ENCODE measurements at places on chromosomes 1 and 21. TPM values are rescaled to one million over a fixed set of nuclear protein-coding genes. Genes with fewer than 3 reads are reported as not detected.

Gene IRF6
- 4.1 TPM for total RNA-seq

Gene LIPI
- total RNA-seq, result not detected

Gene FMN2
- total RNA-seq, result 0.83 TPM

DNA sequence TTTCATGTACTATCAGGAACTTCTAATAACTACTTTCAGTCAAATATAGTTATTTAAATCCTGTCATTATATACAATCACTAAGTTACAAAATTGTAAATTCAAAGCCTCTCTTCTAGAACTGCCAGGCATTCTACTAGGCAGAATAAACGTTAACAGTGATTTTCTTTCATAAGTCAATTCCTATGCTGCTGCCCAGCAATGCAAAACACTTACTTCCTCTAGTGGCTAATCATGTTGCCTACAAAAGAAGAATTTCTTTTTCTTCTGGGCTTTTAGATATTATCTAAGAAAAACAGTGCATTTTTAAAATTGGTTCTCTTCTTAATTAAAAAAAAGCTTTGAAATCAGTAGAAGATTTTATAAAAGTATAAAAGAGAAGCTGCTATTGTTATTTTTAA lies 509.8 kb upstream of the ADAMTS5 start:
- DNase-seq, result no peak

GRCh38 chr1:239418681-239419080 lies 32.3 kb downstream of the CHRM3 start:
- DNase-seq, result no peak

Gene C8B
- not detected for total RNA-seq

GRCh38 chr1:64328193-64328592 lies 124.8 kb downstream of the UBE2U start:
- DNase-seq, result no peak

GRCh38 chr1:154501423-154502065 lies 475 bp upstream of the TDRD10 start:
- peak; percentile 82 for DNase-seq

DNA sequence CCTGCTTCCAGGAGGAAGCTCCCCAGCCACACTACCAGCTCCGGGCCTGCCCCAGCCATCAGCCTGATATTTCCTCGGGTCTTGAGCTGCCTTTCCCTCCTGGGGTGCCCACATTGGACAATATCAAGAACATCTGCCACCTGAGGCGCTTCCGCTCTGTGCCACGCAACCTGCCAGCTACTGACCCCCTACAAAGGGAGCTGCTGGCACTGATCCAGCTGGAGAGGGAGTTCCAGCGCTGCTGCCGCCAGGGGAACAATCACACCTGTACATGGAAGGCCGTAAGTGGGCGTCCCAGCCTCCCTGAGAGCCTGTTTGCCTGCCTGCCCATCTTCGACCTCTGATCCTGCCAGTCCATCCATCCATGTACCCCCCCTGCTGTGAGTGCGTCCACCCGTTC lies 3.6 kb downstream of the ECM1 start:
- no peak for DNase-seq

DNA sequence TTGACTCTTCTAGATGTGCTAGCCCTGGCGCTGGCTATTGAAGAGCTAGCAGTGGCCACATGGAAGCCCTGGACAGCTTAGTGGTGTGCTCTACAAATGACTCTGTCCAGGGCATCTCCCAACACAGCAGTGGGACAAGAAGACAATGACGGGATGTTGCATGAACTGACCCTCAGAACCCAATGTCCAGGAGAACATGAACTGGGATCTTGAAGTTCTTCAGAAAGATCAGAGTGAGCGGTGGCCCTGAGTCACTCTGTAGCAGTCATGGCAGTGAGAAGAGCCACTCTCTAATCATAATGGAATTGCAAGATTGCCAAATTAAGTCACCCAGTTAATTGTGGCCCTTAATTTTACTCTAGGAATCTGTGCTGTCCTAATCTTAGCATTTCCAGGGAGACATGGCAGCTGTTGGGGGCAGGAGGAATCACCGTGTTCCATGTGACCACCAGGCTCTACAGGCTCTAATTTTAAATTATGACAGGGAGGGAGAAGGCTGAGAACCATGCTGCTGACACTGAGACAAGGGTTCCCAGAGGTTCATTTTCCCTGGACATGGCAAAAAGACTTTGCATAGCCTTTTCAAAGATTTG lies 10.2 kb upstream of the OBSCN start:
- DNase-seq, result no peak

- no peak for DNase-seq
These were observed 185.1 kb downstream of the FGGY start for GRCh38 chr1:59481881-59482505.

DNA sequence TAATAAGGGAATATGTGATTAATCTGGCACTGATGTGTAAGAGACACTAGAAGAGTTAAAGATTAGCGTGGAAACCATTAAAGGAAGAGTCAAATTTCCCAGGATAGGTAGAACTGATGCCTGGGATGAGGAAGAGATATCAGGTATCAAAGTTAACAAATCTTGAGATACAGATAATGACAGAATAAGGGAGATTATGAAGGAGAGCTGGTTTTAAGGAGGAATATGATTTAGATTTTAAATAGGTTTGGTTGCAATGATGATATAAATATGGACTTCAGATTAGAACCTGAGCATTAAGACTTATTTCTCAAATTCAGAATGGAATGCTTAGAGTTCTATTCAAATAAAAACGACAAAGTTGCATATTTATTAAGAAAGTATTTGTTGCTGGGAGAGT lies 26.2 kb downstream of the MAGI3 start:
- no peak for DNase-seq

DNA sequence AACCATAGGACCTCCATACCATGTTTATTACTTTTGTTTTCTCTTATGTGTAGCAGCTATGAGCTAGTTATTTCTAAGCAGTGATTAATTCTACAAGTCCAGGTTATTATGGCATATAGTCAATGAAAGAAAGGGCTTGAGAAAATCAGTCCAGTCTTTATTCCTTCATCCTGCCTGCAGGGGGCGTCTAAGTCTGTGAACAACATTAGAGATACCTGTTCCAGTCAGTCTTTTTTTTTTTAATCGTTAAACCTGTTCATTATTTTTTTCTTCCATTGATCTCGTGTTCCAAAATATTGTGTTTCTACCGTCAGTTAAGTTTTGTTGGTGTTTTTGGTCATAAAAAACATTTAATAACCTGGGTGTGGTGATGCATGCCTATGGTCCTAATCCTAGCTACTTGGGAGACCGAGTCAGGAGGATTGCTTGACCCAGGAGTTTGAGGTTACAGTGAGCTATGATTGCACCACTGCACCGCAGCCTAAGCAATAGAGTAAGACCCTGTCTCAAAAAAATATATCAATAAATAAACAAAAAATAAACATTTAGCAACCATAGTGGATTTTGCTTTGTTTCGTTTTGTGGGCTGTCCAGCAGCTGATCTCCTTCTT lies 29.4 kb upstream of the CD2 start:
- peak; percentile 54 for DNase-seq

DNA sequence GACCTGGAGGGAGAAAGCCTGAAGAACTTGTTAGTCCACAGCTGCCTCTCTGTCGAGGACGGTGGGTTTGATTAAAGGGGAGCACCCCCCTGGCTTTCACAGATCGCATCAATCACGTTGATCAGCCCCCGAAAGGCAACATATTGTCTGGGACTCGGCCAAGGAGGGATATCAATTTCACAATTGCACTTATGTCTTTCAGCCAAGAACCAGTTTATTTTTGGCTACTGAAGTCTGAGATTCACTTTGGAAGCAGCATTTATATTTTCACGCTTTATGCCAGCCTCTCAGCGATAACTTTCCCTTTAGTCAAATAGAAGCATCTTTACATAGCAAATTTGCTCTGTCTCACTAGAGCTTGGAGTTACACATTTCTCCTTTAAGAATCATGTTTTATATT lies 253.2 kb upstream of the RRP15 start:
- no peak for DNase-seq

Gene B3GALNT2
- total RNA-seq, result 39.5 TPM

Gene CIART
- 5.3 TPM for total RNA-seq

DNA sequence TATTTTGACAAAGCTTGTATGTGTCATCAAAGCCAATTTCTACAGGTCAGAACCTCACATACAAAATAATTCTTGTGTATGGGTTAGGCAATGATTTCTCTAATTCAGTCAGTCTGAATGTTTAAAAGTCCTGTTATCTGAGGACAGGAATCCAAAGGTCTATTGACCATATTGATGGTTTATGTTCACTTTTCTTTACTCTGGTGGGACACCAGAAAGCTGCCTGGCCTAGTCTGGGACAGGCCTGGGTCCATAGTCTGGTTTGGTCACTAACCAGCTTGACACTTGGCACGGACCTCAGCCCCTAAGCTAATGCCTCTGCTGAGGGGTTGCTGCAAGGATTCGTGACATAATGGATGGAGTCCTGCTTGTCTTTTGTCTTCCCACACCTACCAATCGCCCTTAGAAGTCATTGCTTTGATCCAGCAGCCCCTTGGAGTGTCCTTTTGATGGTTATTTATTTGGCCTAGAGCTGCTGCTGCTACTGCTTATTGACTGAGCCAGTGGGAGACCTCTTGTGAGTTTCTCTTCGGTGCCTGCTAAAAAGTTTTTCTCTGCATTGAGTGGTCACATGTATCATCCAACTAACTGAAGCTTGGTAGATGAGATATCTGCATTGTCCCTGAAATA lies 15.7 kb downstream of the IFNAR2 start:
- DNase-seq, result no peak

Gene IGSF9
- total RNA-seq, result 4.4 TPM

Gene CYP4A11
- total RNA-seq, result not detected

DNA sequence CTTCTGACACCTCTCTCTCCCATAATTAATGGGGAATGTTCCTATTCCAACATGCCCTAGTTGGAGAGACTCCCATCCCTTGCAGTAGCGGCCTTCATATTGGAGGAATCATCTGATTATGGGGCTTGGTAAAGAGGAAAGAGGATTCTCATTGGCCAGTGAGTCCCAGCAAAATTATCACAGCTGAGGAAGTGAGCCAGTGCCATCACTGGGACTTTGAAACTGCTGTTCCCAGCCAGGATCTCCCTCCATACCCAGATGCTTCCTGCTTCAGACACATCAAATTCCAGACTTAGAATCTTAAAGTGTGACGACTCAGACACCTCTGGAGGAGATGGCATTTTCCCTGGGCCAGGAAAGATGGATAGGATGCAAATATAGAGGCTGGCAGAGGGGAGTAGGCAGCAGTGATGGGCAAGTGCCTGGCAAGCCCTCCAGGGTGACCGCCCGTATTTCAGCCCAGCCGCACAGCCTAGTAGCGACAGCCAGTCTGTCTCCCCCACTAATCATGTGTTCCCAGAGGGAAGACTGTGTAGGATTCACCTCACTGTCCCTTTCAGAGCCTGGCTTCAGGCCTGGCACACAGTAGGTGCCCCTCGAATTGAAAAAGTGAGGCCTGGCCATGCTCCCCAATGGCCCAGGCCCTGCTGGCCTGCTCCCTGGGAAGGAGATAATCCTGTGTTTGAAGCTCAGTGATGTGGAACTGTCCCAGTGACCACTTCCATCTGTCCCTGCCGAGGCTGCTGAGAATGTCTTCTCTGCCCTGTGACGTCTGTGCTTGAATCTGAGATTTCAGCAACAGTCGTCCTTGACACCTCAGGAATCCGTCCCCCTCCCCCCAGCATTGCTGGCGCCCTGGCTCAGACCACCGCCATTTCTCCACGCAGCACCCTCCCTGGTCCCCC lies 41.2 kb upstream of the MAGOH start:
- no peak for DNase-seq

Gene NPPB
- 1.5 TPM for total RNA-seq

- no peak for DNase-seq
These were observed 23.5 kb downstream of the RSPH1 start for GRCh38 chr21:42472521-42472920.

GRCh38 chr1:117059678-117060440 lies at the start of gene TTF2:
Gene TTF2, plus strand, starts transcription at chr1:117060326. Its CDS starts 21 bp downstream, at chr1:117060347.
- peak; percentile 96 for DNase-seq

GRCh38 chr1:70440642-70441391 lies 29.7 kb downstream of the CTH start:
- no peak for DNase-seq

DNA sequence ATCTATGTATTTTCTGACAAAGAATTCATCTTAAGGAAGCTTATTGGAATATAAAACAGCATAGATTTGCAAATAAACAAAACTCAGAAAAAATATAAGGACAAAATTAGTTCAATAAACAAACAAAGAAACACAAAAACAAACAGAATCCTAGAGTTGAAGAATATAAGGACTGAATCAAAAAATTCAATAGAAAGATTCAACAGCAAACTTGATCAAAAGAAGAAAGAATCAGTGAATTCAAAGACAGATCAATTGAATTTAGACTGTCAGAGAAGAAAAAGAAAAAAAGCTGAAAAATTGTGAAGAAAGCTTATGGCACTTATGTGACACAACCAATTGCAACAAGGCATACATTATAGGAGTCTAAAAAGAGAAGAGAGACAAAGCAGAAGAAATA lies 770.0 kb upstream of the RGS18 start:
- no peak for DNase-seq

DNA sequence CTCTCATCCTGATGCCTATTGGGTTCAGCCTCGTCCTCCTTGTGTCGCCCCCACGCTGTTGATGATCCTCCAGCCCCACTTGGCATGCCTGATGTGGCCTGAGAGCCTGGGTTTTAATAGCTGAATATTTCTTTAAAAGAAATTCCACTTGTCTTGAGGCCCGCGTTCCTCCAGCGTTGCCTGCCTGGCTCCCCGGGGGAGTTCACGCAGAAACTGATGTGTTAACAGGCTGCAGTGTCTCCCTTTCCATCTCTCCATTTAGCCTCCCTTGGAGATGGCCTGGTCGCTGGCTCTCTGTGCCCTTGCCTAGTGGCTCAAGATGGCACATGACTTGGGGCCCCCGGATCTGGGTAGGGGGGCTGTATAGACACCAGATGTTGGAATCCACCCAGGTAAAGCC lies 9.5 kb downstream of the ACTL8 start:
- DNase-seq, result no peak

DNA sequence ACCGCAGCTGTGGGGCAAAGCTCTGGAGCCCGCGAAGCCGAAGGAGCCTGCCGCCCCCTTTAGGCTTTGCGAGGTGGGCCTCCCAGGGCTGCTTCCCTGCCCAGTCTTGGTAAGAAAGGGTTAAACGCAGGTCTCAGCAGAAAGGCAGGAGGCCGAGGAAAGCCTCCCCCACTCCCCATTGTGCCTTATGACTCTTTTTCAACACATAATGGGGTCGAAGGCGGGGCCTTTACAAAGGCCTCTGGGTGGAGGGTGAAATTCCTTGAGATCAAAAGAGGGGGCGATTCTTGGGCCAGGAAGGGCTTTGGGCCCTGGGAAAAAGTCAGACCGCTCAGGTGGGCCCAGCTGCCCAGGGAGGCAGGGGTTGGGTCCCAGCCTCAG lies 880 bp downstream of the ALPL start:
- DNase-seq, result peak; percentile 91
